ENCODE measurements at places on chromosomes 4 and X.

DNA sequence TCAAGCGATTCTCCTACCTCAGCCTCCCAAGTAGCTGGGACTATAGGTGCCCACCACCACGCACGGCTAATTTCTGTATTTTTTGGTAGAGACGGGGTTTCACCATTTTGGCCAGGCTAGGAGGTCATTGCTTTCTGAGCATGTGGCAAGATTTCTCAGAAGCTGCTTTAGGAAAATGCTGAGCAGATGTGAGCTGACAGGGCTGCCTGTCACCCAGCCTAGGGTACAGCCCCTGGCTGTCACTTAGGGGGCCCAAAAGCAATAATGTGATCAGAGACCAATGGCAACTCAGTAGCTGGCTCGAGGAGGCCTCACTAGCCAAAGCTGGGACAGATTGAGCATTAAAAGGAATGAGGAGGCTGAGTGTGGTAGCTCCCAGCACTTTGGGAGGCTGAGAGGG is 64.8 kb downstream of the TNIP2 start:
- no peak for DNase-seq

GRCh38 chr4:42281324-42282020 is 115.8 kb upstream of the SHISA3 start:
- DNase-seq = no peak

DNA sequence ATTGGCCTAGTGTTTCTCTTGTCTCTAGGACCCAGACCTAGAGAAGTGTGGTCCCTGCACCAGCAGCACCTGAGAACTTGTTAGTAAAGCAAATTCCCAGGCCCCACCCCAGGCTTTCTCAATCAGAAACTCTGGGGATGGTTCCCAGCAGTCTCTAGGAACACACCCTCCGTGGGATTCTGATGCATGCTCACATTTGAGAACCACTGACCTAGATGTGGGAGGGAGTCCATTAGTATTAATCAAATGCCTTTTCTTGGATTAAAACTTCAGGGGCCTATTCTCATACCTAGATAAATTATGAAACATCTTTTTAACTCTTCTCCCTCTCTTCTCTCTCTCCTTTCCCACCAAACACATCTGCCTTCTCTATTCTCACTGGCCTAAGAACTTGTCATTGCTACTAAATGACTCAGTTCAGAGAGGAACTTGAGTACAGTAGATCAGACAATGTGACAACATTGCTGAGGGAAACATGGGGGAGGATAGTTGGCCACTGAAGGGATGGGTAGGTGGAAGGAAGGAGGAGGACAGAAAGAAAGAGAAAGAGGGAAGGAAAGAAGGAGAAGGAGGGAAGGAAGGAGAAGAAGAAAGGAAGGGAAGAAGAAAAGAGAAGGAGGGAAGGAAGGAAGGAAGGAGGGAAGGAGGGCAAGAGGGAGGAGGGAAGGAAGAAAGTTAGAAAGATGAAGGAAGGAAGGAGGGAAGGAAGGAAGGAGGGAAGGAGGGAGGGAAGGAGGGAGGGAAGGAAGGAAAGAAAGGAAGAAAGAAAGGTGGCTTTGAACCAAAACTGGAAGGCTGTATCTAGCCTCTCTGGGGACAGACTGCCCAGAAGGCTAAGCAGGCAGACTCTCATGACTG is 132.7 kb upstream of the MAP3K15 start:
- no peak for DNase-seq

DNA sequence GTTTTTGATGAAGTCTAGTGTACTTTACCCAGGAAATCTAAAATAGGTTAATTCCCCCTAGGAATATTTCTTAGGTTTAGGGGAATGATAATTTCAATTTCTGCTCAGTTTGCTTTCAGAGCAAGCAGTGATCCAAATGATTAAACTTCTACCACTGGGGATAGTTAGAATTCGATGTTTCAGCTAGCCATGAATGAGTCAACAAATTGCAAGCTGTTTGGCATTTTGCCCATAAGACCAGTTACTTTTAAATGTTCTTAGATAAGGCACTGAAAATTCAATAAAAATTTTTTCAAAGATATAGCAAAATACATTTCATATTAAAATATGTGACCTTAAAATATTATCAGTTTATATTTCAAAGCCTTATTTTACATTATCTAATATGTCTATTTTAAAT is 993.6 kb downstream of the ARAP2 start:
- DNase-seq = no peak

DNA sequence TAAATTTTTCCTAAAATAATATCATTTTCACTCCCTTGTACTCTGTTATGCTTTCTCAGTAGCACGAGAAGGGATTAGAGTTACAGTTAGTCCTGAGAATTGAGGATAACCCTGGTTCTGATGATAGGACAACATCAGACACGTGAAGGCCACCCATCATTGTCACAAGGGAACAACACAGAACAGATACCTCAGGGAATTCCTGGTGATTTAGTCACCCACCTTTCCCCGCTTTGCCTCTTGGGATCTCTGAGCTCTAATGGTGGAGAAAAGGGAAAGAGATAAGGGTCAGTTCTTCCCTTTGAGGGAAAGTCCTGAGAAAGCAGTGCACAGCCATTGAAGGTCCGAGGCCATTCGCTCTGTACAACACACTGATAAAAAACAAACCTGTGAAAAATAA is 112.3 kb upstream of the GALNT7 start:
- DNase-seq = no peak

GRCh38 chr4:61583696-61584095 is 383.6 kb downstream of the ADGRL3 start:
- DNase-seq = no peak

DNA sequence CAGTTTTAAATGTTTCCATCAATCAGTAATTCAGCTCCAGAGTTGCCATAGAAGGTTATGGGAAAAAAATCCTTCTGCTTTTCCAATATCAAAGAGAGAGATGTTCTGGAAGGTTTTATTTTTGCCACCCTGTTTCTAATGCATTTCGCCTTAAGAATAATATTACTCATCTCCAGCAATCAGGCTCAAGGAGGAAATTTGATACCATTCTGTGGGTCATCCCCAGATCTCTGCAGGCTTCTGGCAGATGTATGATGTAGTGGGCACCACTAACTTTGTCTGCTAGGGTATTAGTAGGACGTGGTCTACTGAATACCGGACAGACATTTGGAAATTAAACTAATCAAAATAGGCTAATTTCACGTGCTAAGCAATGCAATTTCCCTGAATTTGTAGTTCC is 645.4 kb upstream of the TENM3 start:
- DNase-seq = no peak

DNA sequence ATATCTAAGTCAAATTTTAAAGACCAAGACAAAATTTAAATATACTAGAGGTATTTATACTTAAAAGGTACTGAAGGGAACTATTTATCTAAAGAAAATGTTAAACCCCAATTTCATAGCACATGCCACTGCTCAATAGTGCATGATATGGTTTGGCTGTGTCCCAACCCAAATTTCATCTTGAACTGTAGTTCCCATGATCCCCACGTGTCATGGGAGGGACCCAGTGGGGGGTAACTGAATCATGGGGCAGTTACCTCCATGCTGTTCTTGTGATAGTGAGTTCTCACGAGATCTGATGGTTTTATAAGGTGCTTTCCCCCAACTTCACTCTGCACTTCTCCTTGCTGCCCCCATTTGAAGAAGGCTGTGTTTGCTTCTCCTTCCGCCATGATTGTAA is 32.3 kb downstream of the MAML3 start:
- DNase-seq = no peak

DNA sequence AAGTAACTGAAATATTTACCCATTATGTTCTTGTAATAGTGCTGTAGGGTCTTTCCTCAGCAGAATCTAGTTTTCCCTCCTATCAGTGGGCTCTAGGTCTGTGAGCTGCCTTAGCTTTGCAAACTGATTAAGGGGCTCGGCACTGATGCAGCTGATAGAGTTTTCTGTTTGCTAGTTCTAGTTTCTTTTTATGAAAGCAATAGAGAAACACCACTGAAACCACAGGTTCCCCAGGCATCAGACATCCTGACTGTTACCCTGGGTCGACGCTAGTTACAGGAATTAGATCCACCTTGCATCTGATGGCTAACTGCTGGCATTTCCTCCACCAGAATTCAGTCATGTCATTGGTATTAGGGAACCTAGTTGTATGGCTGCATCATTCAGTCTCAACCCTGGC is 225.0 kb upstream of the VCX start:
- DNase-seq = no peak

- no peak for DNase-seq
Measured at GRCh38 chr4:14631806-14632440, 370.4 kb upstream of the CPEB2 start.

GRCh38 chr4:68859655-68860054 is 43.9 kb downstream of the UGT2B10 start:
- no peak for DNase-seq

GRCh38 chrX:42188730-42189129 is 265.4 kb upstream of the CASK start:
- DNase-seq = no peak

DNA sequence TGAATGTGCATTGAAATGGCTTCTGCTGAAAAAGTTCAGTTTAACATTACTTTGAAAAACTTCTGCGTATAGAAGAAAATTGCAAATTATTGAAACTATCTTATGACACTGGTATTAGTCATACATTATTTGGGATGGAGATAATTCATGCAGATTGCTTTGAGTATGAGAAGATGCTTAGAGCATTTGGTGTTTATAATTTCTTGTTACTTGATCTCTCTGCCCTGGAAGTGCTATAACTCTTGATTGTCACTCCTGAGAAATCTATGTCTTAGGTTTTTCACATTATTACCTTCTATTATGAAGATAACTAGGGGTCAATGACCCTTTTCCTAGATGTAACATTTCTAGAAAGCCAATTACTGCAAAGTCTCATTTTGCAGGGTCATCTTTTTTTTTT is 36.4 kb downstream of the TMEM131L start:
- DNase-seq = no peak

DNA sequence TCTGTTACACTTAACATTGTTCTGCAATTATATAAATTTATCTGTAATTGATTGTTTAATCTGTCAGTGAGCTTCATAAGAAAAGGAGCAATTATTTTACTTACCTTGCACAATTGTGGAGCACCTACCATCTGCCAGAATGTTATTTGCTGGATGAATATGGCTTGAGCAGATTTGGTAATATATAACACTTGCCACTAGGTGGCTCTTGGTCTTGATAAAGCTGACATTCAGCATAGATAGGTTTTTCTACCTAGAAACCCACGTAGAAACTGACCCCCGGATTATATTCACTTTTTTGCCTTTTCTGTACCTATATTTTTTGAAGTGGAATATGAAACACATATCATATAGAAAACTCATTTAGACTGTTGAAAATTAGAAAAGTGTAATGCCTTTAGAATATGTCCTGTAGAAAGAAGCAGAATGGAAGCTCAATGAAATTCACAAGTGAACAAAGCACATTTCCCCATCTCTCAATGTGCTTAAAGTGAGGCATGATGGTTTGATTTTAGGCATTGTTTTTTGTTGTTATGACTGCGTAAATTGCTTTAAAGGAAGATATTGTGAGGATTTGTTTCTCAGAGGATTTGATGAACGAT is 9.5 kb downstream of the RBPJ start:
- peak; percentile 20 for DNase-seq

GRCh38 chrX:31036895-31037294 is 34.9 kb downstream of the FTHL17 start:
- no peak for DNase-seq

DNA sequence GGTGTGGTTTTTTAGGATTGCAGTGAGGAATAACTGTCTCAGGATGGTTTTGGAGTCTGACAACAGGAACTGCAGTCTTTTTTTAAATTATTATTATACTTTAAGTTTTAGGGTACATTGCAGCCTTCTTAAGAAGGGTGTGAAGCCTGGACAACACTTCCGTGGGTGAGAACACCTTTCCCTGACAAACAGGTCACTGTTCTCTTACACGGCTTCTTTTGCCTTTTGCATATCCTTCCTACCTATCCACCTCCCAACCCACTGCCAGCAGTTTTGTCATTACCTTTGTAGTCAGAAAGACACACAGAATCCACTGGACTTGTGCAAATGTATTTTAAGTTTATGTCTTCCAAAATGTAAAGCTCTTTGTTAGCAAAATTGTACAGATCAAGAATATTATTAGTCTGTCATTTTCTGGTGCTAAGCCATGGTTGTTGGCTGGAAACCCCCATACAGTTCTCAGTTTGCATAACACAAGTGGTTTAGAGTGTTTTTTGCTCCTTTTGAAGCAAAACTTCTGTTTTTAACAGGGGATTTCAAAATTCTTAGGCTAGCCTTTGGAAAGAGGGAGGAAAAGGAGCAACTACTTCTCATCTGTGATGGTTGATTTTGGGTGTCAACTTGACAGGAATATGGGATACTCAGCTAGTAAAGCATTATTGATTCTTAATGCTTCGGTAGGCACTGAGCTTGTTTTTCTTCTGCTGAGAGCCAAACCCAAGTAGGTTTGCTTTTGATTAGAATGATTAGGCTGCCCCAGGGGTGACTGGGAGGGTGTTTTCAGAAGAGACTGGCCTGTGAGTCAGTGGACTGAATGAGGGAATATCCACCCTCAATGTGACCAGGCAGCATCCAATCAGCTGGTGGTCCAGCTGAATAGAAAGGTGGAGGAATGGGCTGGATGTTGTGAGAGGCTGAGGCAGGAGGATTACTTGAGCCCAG is 29.4 kb upstream of the KLHL2 start:
- DNase-seq = no peak

DNA sequence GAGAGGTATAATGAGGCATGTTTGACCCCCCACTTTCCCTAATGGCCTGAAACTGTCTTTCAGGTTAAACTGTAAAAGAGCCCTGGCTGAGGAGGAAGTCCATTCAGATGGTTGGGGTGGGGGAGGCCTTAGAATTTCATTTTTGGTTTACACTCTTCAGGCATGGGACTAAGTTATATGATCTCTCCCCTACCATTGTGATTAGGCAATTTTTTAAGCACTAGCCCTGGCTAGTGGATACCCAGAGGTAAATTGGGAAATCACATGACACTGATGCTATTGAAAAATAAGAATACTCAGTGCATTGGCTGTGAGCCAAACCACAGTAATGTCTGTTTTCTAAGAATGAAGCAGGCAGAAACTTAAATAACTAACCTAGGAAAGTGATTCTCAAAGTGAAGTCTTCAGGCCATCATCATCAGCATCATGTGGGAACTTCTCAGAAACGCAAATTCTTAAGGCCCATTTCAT is 149.7 kb downstream of the RRAGB start:
- DNase-seq = no peak

DNA sequence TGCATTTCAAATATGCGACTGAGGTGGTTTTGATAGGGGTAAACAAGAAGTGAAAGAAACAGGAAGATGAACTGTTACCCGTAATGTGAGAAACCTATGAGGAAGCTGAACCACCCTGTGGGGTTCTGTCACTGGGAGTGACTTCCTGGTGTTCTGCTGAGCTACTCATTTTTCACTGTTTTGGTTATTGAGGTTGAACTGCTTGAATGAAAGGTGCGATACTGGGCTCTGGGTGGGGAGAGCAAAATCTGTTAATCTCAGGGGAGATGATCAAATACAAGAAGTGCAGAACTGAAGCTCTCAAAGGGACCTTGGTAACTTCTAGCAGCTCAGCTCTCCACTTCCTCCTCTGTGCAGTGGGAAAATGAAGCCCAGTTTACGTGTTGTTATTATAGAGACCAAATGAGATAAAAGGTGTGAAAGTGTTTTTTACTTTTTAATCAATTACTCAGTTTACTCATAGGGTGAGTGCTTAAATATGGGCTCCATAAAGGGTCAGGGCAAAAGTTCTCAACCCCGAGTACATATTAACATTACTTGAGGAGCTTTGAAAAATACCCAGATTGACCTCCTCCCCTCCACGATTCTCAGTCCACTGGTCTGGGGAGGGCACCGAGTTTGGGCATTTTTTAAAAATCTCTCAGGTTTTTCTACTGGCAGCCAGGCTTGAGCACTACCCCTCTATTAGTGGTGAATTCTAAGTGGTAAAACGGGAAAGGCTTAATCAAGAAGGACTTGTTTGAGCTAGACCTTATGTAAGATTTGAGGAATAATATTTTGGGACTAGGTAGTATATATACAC is 66.7 kb downstream of the COQ2 start:
- peak; percentile 82 for DNase-seq

GRCh38 chrX:151225843-151226242 is 49.5 kb downstream of the GPR50 start:
- DNase-seq = no peak
